ENCODE measurements at places on chromosomes 3 and 15.

- DNase-seq, result no peak
Observed at GRCh38 chr15:62691008-62691407, 351.5 kb upstream of the TPM1 start.

- DNase-seq, result no peak
Observed at GRCh38 chr3:79497447-79498111, 270.2 kb downstream of the ROBO1 start.

GRCh38 chr15:36726224-36726623 is 146.8 kb downstream of the CDIN1 start:
- DNase-seq, result no peak

DNA sequence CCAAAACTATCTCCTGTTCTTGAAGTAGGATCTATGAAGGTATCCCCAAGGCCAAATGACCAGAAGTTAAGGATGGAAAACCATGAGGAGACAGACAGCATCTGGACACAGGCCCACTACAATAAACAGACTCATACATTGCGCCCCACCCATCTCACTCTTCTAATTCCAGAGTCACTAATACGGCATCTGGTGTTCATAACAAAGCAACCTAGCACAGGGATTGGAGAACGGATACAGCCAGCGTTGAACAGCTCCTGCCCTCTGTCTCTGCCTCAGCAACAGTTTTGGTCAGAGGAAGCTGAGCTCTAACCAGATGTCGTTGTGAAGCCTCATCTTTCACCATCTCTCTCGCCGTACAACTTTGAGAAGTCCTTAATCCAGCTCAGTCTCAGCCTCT is 44.5 kb upstream of the CCDC80 start:
- DNase-seq, result no peak

DNA sequence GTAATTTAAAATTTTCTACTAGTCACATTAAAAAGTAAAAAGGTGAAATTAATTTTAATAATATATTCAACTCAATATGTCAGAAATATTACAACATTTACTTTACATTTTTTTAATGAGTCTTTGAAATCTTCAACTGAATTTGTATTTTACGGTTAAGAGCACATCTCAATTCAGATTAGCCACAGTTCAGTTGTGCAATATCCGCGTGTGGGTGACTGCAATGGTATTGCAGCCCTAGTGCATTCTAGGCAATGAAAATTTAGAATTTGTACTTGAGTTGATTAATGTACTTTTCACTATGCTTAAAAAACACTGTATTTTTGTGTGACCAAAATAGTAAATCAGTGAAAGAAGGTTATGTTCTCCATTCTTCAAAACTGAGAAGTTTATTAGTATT is 57.3 kb downstream of the CEP63 start:
- no peak for DNase-seq

DNA sequence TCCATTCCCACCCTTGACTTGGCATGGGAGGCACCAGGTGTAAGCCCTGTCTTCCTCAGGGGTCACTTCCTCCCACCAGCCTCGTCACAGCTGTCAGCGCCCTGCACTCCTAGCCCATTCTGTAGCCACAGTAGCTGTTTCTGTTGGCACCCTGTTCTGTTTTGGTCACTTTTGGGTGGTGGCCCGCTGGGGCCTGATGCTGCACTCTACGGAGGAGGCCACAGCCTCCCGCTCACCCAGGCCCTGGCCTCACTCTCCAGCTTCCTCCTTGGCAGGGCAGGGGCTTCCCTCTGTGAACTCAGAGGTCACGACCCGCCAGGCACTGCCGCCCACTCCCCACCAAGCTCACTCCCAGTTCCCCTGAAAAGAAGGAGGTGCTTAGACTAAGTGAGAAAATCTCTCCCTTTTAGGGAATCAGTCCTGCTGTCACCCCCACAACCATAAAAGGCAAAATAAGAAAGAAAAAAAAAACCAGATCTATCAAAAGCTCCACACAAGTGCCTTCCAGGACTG is 68.4 kb downstream of the MGLL start:
- DNase-seq, result no peak

GRCh38 chr15:71331173-71331572 is 215.9 kb downstream of the THSD4 start:
- no peak for DNase-seq

- no peak for DNase-seq
Observed at GRCh38 chr15:51737522-51738305, at the start of gene LYSMD2. LYSMD2 (minus strand) TSS chr15:51737655; CDS start chr15:51737622, 33 bp downstream.

DNA sequence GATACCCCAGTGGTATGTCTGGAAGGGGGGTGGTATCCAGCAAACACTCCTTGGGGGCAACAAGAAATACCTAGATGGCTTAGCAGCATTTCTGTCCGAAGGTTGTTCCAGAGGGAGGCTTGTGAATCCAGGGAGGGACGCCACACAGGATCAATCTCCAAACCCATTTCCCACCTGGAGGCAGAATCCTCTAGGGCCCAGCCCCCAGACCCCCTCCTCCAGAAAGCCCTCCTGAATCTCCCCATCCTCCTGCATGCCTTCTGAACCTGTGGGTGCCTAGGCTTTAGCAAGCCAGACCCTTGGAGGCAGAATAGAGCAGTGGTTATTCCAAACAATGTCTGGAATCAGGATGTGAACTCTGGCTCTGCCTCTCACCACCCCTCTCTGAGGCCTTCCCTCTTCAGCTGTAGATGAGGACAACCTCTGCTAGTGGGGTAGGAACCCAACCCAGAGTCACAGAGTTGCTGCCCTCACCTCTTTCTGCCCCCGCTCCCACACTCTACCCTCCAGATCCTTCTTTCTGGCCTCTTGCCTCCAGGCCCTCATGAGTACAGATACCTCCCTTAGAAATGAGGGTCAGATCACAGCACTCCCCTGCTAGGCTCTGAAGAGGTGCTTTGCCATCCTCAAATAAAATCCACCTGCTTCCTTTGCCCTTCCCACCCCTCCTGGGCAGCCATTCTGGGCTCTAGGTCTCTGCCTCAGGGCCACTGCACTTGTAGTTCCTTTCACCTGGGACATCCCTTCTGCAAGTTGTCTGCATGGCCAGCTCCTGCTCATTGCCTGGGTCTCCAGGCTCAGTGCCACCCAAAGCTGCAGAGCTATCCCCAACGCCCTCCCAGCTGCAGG is 8.1 kb downstream of the CISH start:
- no peak for DNase-seq

GRCh38 chr15:88100181-88100580 is 156.4 kb downstream of the NTRK3 start:
- DNase-seq, result no peak

DNA sequence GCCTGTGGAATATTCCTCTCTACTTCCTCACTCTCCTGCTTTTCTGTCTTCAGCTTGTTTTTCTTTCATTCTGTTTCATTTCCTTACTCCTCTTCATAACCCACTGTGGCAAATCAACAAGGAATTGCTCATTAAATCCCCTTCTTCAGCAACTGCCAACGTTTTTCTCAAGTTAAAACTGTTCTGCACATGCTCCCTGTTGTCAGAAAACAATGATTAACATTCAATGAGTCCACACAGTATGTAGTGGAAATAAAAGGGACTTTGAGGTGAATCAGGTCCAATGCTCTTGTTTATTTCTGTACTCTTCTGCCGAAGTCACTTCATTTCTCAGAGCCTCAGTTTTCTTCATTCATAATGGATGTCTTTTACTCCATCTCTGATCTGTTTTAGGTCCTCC is 11.9 kb upstream of the ROBO2 start:
- DNase-seq, result no peak

Data from urinary bladder (tissue), 4 donors.